ENCODE measurements at places on chromosomes 7 and 10. TPM values are rescaled to one million over a fixed set of nuclear protein-coding genes. Genes with fewer than 3 reads are reported as not detected.

DNA sequence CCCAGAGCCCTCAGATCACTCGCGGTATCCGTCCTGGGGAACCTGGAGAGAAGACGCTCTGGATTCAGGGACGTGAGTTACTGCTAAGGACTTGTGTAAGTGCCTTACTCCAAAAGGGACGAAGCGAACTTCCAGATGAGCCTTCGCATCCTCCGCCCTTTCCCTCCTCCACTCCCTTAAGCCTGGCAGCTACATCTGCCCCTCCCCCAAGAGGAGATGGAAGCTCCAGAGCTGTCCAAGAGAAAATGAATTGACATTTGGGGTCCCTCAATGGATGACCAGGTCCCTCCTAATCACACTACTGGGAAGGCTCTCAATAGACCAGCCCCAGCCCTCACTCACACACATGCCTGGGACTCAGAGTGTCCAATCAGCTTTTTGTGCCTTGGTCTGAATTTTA, 31.3 kb upstream of the GDF10 start:
- no peak overlapping the region for H3K4me3 ChIP-seq
- H3K27ac ChIP-seq, result no peak overlapping the region
- no peaks in the 10 kb centered on the region for H3K4me1 ChIP-seq
- no peak for DNase-seq
- H3K36me3 ChIP-seq, result no peaks in the 10 kb centered on the region
- peaks cover 3% of the 10 kb centered on the region for H3K27me3 ChIP-seq

Gene MARVELD1
- not detected for polyA plus RNA-seq

Gene DNAAF5
- polyA plus RNA-seq, result 1.9 TPM

Gene TFR2
- not detected for polyA plus RNA-seq

GRCh38 chr10:3805201-3805790, 20.3 kb upstream of the KLF6 start:
- H3K27me3 ChIP-seq, result no peaks in the 10 kb centered on the region
- peak overlapping the region; percentile 80 for H3K27ac ChIP-seq
- no peak overlapping the region for H3K4me3 ChIP-seq
- peak; percentile 54 for DNase-seq
- peaks cover 37% of the 10 kb centered on the region for H3K4me1 ChIP-seq

- no peaks in the 10 kb centered on the region for H3K27me3 ChIP-seq
- peak; percentile 57 for DNase-seq
- peaks cover 48% of the 10 kb centered on the region for H3K4me1 ChIP-seq
- H3K27ac ChIP-seq, result no peak overlapping the region
- H3K36me3 ChIP-seq, result peaks cover 10% of the 10 kb centered on the region
These were observed 227.4 kb downstream of the CELF2 start for GRCh38 chr10:11245095-11245479.

Gene GRID2IP
- not detected for polyA plus RNA-seq

DNA sequence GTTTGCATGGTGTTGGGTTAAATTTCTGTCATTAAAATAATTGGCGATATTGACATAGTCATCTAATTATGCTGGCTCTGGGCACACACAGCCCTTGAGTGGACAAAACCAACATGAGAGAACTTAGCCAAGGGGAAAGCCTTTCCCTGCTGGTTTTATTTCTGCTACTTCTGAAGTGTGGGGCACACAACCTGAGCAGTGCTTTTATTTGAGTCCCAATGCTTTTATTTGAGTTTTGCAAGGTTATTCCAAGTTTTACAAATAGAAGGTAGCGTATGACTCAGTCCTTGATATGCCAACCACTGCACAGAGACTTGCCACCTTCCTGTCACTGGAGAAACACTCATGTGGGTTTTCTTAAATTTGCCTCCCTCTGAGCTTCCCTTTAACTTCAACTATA, 145.7 kb downstream of the EGFR start:
- no peaks in the 10 kb centered on the region for H3K4me1 ChIP-seq
- H3K4me3 ChIP-seq, result no peak overlapping the region
- no peak for DNase-seq
- peaks cover 14% of the 10 kb centered on the region for H3K36me3 ChIP-seq
- no peak overlapping the region for H3K27ac ChIP-seq

GRCh38 chr7:18018296-18019215, 9.1 kb downstream of the PRPS1L1 start:
- H3K27me3 ChIP-seq, result peaks cover 15% of the 10 kb centered on the region
- H3K4me3 ChIP-seq, result no peak overlapping the region
- H3K27ac ChIP-seq, result no peak overlapping the region
- H3K36me3 ChIP-seq, result no peaks in the 10 kb centered on the region
- H3K4me1 ChIP-seq, result no peaks in the 10 kb centered on the region
- DNase-seq, result no peak
